H1 (cell line): ENCODE measurements at places on chromosomes 7 and 10. TPM values are rescaled to one million over a fixed set of nuclear protein-coding genes. Genes with fewer than 3 reads are reported as not detected.

Gene EN2
- total RNA-seq = not detected in 2 replicates

Gene PDE6C
- not detected in 2 replicates for total RNA-seq

Gene OR2A5
- not detected in 2 replicates for total RNA-seq

Gene KBTBD2
- total RNA-seq = 23.4 and 25.7 TPM in 2 replicates

Gene CDNF
- 0.32 and 0.36 TPM in 2 replicates for total RNA-seq

Gene PLAC9
- 12.4 and 16.7 TPM in 2 replicates for total RNA-seq
